ENCODE measurements at places on chromosomes 2 and 18.

DNA sequence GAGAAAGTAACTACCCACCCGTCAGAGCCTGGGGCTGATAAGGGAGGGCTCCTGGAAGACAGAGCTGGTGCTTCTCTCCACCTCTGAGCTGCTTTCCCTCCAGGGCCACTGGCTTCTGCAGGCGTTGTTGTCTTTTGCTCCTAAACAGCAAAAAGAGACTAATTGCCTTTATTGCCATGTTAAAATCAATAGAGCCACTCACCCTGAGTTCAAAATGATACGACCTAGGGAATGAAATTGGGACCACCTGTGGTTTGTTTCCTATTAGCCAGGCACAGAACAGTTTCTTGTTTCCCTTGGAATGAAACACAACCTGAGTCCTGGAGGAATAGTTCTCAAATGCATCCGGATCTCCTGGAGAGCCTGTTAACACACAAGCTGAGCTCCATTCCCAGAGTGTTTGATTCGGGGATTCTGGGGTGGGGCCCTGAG lies 45.8 kb downstream of the TCF7L1 start:
- DNase-seq = no peak

GRCh38 chr18:40088130-40088529 lies 1866.9 kb upstream of the PIK3C3 start:
- no peak for DNase-seq

DNA sequence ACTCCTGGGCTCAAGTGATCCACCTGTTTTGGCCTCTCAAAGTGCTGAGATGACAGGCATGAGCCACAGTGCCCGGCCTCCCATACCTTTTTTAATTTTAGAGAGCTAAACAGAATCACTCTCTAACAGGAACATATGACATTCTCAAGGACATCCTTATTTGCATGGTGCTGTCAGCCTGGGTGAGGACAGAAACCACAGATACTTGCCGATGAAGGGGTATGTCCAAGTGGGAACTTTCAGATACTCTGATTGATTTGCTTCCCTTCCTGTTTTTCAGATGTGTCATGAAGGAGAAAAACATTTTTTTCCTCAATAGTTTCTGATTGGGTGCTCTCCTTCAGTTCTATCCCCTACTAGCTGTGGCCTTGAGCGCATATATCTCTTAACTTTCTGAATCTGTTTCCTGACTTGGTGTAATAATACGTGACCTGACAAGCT lies 49.6 kb downstream of the MYO3B start:
- DNase-seq = no peak

DNA sequence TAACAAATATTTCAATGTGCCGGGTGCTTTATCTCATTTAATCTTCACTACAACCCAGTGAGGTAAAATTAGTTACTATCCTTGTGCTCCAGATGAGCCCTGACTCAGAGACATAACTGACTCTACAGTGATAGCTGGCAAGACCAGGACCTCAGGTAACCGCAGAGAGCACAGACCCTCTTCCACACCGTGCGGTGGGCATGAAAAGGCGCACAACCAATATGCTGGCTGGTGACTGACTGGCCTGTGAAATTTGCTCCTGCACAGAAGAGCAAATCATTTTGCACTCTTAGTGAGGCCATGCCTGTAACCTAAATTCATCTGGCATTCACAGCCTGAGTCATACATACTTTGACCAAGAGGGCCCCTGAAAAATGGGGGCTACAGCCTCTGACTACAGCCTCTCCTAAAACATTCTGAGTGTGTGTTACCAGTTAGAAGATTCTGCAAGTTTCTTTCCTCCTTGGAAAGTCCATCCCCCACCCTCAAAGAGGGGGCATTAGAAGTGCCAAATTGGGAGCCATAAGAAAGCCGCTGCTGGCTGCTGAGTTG lies 22.4 kb upstream of the MSGN1 start:
- no peak for DNase-seq

DNA sequence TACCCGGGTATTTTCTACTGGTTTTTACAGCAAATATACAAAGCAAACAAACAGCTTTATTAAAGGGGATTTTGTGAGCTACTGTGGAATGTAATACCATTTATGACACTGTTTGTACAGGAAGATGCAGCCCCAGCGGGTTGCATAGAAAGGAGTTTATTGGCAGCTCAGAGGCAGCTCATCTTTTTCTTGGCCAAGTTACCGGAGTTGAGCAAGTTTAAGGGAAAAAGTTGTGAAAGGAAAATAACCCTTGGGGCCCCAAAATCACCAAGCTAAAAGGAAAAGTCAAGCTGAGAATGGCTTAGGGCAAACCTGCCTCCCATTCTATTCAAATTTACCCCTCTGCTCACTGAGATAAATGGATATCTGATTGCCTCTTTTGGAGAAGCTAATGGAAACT lies 60.8 kb downstream of the MOB4 start:
- DNase-seq = no peak

- DNase-seq = no peak
Observed at GRCh38 chr18:80167331-80167730, 58.3 kb downstream of the ADNP2 start.

Data from NCI-H2029 (cell line).